ENCODE measurements at places on chromosomes 2 and 18.

DNA sequence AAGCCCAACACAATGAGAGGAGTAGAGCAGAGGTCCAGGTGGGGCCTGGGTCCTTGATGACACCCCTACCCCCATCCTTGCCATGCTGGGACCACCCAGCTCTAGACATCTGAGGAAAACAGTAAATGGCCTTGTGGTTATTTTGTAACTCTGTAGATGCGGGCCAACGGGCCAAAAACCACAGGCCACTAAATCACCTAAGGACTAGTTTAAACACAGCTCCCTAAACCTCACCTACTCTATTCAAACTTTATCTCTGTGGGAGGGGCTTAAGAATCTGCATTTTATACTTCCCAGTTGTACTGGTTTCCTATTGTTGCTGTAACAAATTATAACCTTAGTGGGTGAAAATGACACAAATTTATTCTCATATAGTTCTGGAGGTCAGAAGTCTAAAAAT lies 19.0 kb upstream of the SERTAD2 start:
- DNase-seq, result no peak

DNA sequence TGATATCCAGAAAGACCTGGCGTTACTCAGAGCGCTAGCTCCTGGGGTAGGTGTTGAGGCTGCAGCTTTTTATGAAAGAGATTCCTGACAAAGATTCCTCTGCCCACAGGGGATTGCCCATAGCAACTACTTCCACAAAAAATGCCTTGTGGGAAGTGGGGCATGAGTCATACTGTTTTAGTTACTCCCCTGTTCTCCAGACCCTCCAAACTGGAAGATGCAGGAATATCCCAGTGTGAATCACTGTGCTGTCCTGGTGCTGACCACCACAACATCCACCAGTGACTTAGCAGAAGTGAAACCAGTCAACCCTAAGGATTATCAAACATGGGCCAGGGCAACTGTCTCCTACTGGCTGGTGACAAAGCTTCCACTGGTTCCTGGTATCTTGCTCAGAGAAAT lies 61.8 kb downstream of the CDH2 start:
- DNase-seq, result no peak

GRCh38 chr2:96260387-96261260 lies 5.2 kb downstream of the TMEM127 start:
- peak; percentile 34 for DNase-seq

DNA sequence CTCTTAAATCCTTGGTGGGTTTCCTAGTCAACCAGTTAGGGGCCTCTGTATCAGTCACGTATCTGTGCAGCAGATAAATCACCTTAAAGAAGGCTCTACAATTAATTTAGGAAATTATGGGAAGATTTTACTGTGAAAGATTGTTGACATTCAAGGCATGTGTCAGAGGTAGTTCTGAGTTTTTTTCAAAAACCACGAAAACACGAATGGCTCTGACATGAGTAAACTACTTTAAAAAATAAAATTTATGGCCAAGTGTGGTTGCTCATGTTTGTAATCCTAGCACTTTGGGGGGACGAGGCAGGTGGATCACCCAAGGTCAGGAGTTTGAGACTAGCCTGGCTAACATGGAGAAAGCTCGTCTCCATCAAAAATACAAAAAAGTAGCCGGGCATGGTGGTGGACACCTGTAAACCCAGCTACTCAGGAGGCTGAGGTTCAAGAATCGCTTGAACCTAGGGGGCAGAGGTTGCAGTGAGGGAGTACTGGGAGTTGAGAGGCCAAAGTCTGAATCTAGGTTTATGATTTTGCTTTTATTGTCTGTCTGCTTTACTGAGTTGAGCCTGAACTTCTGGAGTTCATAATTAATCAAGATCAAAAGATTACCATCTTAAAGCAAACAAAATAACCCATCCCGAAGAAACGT lies 77.1 kb downstream of the SPRED2 start:
- no peak for DNase-seq
